ENCODE measurements at places on chromosomes 3 and 15.
A peak's percentile ranks its signal among the peaks of the same experiment; 100 is the strongest.

DNA sequence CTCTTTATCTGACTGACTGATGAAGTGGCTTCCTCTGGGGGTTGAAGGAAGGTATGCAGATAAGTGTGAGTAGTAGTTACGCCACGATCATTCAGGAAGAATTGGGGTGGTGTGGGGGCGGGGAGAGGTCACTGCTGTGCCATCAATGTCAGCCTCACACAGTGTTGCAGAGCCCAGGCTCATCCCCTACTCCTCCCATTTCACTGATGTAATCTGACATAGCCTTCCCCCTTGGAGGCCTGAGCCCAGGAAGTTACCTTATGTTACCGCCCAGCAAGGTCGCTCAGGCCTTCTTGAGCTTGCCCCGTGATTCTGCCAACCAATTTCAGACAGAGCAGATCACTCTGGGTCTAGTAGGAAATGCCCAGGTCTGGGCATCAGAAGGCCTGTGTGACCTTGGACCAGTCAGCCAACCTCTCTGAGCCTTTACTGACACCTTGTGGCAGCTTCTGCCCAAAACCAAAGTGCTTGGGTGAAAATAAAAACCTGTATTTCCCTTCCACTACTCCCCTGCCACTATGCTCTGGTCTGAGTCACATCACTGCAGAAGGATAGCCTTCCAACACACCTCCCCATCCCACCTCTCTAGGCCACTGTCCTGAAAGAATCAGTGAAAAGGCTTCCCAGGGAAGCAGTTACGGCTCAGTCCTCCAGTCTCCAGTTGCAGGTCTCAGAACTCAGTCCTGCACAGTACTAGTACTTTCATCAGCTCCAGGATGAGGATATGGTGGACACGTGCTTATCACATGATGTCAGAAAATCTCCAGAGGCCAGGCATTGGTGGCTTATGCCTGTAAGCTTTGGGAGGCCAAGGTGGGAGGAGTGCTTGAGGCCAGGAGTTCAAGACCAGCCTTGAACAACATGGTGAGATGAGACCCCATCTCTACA, 28.1 kb upstream of the INSYN1 start:
- no peak for DNase-seq

- no peak for DNase-seq
These were observed 41.0 kb downstream of the ZNF609 start for GRCh38 chr15:64501396-64501715.

DNA sequence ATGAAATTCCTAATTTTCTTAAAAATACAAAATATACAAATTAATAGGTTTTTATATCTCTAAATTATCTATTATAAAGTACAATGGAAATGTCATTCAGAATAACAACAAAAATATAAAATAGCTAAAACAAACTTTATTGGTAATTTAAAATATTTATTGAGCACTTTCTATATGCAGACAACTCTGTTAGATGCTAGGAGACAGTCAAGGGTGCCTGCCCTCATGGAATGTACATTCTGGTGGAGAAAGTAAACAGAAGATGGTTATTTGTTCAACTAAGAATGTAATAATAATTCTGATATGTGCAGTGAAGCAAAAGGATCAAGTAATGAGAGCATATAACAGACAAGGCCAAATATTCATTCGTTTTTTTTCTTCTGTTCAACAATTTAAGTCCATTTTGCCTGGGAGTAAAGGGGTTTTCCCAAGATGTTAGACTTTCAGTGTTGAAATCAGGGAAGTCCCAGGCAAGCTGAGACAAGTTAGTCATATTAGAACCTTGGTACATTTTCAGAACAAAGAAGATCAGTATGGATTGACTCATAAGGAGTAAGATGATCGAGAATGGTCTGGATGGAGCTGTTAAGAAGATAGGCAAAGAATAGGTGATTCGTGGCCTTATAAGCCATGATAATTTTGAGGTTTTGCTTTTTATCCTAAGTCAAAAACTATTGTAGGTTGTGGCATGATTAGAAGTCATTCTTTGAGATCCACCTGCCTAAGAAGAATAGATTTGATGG, 150.2 kb upstream of the MLF1 start:
- DNase-seq, result no peak

DNA sequence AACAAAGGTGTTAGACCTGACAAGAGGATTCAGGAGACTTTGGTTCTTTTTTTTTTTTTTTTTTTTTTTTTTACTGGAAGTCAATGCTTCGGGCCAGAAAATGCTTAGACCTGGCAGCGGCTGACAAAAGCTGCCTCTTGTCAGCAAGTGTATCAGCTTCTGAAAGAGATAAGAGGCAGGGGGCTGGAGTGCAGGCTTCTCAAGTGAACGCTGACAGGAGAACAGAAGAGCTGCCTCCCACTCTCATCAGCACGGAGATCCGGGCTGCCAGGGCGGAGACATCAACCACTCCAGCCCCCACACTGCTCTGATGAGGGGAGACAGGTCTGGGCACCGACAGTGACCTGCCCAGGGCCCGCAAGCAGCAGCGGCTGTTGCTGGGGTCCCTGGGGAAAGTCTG, 9.4 kb upstream of the SCN5A start:
- DNase-seq, result no peak

DNA sequence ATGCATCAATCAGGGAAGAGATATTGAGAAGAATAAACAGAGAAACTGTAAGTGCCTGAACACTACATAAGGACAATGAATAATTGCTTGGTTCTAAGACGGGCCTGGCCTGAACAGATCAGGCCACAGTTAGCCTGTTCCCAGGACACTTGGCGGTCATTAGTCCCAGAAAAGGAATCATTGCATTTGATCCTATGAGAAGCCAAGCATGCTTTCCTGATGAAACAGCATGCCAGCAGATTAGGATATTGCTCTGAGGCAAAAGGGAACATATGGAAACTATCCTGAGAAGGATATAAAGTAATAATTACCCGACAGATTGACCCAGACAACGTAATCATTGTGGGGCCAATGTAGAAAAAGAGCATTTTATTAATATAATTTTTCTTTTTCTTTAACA, 51.9 kb downstream of the STRIT1 start:
- no peak for DNase-seq

- DNase-seq, result no peak
These were observed 617.2 kb upstream of the UBE2E2 start for GRCh38 chr3:22585911-22586310.

GRCh38 chr3:55690726-55691125, 203.6 kb upstream of the WNT5A start:
- DNase-seq, result no peak

- DNase-seq, result no peak
These were observed 232.6 kb downstream of the MEX3B start for GRCh38 chr15:81813215-81813614.

- DNase-seq, result no peak
These were observed 25.5 kb upstream of the HACD2 start for GRCh38 chr3:123610331-123610730.

DNA sequence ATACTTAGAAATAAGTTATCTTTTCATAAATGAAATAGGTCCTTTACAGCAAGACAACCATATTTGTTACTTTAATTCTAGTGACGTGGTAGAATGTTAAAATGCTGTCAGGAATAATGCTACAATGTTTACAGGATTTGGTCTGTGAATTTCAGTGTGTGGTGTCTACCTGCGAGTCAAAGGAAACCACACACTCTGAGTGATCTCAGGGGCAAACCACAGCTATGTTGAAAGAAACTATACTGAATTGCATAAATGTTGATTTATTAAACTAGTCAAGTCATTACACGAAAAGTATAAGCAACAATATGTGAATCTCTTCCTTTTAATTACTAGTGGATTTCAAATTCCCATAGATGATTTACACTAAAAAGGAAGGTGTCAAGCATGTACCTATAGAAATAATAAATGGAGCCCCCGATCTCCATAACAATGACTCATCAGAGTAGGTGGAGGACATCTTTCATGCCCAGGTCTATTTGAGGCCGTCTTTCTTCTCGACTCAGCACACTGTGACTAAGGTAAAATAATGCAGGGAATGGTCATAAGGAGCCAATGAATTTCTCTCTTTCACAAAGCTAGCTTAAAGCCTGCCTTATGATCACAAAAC, 463.0 kb downstream of the ERC2 start:
- DNase-seq, result no peak

DNA sequence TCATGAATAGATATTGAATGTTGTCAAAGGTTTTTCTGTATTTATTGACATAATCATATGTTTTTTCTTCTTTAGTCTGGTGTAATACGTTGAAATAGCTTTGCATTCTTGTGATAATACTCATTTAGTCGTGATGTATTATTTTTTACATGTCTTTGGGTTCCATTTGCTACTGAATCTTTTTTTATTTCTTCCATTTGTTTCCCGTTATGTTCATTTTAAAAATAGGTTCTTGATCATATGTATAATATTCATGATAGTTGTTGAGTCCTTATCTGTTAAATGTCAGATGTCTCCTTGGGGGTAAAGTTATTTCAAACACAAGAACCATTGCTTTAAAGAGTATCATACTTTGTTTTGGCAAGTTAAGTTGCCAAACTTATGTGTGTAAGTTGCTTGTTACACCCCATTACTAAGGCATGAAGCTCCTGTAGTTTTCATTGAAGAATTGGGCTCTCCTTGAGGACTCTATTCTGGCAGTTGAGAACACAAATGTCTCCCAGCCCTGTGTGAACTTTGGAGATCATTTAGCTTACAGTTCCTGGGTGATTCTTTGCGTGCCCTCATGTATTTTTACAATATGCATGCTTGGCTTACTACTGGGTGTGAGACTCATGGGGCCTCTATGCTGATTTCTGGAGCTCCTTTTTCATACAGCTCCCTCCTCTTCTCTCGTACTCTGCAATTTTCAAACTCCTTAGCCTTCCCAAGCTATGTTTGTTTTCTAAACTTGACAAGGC, 8.3 kb downstream of the AKAP13 start:
- DNase-seq, result no peak

GRCh38 chr3:63689285-63689684, 36.8 kb downstream of the SNTN start:
- no peak for DNase-seq

DNA sequence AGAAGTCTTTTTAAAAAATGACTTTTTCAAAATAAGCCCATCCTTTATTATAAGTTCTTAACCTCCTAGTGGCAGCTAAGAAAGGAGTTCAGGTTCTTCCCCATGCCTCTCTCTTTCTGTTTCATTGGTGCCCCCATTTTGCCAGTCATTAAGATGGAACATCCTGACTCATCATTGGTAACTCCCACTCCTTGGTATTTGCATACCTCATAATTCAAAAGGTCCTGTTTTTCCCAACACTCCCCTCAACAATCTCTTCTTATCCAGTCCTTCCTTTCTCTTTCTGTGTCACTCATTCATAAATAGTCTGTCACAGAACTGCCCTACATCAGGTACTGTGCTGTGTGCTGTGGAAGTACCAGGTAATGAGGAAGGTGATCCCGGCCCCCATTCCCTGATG, 394.0 kb downstream of the FOXP1 start:
- DNase-seq, result no peak

GRCh38 chr3:73214846-73215245, 153.4 kb downstream of the EBLN2 start:
- no peak for DNase-seq

DNA sequence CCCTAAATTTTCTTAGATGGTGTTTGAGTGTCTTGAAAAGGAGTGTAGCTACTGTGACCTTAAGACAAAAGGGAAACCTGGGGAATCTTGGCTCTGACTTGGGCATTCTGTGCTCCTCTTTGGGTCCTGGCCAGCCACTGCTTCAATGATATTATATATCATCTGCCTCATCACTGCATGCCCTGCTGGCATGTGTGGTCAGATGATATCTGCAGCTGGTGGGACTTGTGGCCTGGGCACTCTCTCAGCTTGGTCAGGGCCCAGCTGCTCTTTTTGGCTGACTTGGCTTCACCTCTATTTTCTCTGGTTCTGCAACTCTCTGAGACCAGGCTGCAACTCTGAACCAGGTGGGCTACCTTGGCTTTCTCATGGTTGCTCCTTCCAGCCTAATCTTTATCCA, 446.1 kb upstream of the RARB start:
- no peak for DNase-seq

GRCh38 chr3:195455789-195456188, 13.0 kb upstream of the ACAP2 start:
- no peak for DNase-seq

DNA sequence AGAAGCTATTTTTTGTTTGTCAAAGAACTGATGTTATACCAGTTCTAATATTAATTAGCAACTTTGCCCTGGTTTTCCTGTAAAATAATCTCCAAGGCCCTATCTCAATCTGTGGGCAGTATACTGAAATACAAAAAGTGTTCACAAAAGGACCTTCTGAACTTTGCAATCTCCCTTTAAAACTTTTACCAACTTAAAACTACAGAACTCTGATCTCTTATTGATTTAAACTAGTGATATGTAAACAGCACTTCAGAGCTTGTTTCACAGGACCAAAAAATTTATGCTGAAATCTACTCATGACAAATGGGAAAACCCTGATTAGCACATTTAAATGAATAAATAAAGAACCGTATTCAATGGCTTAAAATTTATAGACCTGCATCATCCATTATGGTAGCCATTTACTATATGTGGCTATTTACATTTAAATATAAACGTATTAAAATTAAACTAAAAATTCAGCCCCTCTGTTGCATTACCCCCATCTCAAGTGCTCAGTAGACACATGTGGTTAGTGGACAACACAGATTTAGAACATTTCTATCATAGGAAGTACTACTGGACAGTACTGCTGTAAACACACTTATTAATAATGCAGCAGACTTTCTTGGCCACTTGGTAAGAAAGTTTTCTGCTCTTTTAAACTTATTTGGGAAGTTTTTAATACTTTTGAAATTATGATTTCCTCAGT, 12.0 kb downstream of the AGTR1 start:
- DNase-seq, result no peak

GRCh38 chr3:141306276-141306675, 62.0 kb upstream of the ZBTB38 start:
- DNase-seq, result no peak

- peak; percentile 39 for DNase-seq
These were observed 456.3 kb downstream of the FOXP1 start for GRCh38 chr3:71127052-71127831.

GRCh38 chr15:75053748-75054125, 30.3 kb downstream of the PPCDC start:
- DNase-seq, result no peak

DNA sequence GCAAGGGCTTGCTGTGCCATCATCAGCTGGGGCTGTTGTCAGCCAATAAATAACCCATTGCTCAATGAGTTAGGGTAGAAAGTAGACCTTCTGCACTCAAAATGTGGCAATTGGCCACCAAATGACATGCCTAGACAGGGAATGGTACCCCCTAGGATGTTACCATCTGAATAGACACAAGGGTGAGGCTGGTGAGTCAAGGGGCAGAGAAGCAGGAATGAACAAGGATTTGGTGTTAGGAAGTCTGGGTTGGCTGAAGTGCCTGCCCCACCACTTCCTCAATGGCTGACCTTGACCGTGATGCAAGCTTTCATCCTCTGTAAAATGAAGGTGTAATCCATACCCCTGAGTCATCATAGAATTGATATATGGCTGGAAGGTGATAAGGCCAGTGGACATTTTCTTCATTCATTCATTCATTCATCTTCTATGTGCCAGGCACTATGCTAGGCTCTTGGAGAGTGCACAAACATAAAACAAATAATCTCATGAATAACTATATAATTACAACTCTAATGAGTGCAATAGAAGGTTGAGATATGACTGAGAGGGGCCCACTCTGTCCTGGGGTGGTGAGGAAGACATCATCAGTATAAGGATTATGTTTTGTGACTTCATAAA, 4.4 kb upstream of the CA12 start:
- DNase-seq, result no peak

All from T-helper 1 cell (primary cell).